T-helper 22 cell (primary cell): ENCODE measurements at places on chromosomes 1 and 21.

GRCh38 chr1:10975567-10976326 lies 36.7 kb upstream of the TARDBP start:
- no peak for DNase-seq

DNA sequence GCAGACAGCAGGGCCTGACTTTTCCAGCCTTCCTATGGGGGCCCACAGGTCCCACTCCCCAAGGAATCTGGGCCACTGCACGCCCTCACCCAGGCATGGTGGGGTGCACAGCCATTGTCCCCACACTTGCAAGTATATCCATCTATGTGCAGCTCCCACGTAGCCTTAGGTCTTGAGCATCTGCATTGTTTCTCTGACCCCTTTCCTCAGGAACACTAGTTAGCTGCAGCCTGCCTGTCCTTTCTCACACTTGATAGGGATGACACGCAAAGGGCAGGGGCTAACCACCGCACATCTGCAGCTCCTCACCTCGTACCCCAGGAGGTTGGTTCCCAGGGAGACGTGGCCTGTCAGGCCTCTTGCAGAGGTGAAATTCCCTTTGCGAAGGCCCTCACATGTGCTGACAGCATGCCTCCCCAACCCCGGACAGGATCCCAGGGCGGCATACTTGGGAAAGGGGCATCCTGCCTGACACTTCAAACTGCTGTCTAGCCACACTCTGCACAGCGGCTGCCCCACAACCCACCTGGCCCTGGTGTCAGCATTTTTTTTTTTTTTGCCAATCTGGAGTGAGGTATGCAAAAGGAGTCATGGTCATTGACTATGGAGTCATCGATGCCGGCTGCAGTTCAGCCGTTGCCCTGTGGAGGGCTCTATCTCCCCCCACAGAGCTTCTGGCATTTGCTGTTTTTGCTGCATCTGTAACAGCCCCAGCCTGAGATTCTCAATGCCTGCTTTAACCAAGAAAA lies 5.0 kb downstream of the JMJD4 start:
- DNase-seq = no peak

DNA sequence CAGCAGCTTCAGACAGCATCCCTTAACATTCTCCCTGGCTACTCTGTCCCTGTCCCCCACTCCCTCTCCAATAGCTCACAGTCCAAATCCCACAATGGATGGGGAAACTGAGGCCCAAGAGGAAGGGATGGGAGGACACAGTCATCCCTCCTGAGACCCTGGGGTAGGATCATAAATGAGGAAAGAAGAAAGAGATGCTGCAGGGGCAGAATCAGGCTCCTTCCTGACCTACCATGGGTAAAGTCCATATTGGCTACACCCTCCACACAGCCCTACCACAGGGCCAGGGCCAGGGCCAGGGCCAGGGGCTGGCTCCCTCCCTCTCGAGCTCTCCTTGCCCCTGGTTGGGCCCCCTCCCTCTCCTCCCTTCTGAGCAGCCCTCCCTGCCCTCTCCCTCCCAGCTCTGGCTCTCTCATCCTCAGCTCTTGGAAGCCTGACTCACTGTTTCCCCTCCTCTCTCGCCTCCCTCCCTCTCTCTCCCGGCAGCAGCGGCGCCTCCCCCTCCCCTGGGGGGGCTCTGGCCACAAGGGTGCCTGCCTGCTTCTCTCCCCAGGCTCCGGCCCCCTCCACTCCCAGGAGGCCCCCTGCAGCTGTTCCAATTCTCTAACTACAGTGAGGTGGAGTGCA lies 4.9 kb downstream of the AHDC1 start:
- no peak for DNase-seq

- no peak for DNase-seq
Observed at GRCh38 chr1:26281091-26281958, 1.4 kb downstream of the SH3BGRL3 start.

GRCh38 chr1:3063379-3064295 lies 5.4 kb upstream of the PRDM16 start:
- no peak for DNase-seq

DNA sequence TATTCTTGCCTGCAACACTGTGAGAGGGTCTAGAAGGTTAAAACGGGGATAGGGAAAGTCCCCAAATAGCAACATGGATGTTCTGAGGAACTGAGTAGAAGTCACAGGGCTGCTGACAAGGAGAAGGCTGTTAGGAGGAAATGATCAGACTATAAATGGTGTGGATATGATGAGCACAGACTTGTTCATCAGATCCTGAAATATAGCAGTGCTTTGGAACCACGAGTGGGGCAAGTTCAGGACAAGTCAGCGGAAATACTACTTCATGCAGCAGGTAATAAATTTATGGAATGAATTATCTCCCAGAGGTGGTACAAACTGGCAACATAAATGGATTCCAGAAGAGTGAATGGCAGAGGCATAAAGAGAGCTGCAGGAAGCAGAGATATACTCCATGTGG lies 3.2 kb upstream of the KIAA0040 start:
- DNase-seq = no peak

- DNase-seq = no peak
Observed at GRCh38 chr1:21308847-21309652, 18.8 kb upstream of the ECE1 start.

DNA sequence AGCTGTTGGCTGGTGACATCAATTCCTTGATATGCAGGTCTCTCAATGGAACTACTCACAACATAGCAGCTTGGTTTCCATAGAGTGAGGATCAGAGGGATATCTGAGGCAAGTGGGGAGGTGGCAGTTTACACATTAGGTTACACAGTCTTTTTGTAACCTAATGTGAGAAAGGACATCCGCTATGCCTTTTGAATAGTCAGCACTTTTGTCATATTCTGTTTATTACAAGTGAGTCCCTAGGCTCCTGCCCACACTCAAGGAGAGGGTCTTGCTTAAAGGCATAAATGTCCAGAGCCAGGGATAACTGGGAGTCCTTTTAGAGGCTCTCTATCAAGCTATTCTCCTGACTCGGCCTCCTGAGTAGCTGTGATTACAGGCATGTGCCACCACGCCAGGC lies 104.2 kb downstream of the KCNK1 start:
- DNase-seq = no peak

GRCh38 chr1:187491082-187491720 lies 662.5 kb downstream of the PLA2G4A start:
- DNase-seq = no peak

DNA sequence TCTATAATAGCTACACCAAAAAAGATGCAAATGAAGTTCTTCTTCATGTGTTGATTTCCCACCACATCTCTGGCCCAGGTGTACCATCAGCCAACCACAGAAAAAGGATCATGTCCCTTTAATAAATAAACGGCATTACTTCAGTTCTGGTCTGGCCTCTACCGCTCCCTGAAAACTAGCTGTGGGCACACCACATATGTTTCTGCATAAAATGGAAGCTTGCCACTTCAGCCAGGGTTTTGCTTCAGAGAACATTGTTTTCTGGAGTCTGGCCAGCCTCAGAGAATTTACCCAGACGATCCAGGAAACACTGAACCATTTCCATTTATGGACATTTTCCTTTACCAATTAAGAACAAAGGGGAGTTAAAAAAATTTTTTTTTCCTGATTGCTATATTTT lies 5.8 kb upstream of the LAMC2 start:
- DNase-seq = no peak

GRCh38 chr1:3423245-3423829 lies 31.1 kb upstream of the ARHGEF16 start:
- no peak for DNase-seq

DNA sequence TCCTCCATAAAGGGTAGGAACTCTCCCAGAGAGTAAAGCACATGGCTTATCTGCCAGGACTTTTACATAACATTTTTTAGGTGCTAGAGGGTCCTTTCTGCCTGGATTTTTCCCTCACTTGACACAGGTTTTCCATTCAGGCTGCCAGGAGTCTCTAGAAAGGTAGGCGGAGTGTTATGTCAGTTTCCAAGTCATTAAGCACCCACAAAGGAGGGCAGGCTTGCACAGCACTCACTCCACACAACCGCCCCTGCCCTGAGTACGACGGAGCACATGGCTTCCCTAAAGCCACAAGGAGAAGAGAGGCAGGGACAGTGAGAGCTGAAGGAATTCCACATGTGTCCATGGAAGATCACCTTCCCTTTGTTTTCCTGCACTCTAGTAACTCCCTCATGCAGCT lies 55.7 kb downstream of the CAPZB start:
- no peak for DNase-seq

- DNase-seq = no peak
Observed at GRCh38 chr1:36513676-36514473, 31.2 kb upstream of the CSF3R start.

DNA sequence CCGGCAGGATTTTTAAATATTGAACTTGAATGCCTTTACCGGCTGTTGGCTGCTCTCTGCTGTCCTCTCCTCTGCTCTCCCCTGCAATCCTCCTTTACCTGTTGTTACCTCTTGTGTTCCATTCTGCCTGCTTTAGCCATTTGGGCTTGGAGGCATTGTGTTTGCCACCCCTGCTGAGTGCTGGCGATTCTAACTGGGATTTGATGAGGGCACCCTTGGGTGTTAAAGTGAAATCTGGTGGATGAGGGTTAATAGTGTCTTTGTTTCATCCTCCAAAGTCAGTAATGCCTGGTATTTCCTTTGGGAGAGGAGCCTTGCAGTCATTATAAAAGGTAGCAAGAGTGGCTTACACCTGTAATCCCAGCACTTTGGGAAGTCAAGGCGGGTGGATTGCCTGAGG lies 9.9 kb downstream of the SZRD1 start:
- DNase-seq = no peak

- DNase-seq = no peak
Observed at GRCh38 chr1:162590686-162591085, 29.2 kb downstream of the UAP1 start.

- no peak for DNase-seq
Observed at GRCh38 chr1:231036416-231036815, 3.6 kb downstream of the FAM89A start.

DNA sequence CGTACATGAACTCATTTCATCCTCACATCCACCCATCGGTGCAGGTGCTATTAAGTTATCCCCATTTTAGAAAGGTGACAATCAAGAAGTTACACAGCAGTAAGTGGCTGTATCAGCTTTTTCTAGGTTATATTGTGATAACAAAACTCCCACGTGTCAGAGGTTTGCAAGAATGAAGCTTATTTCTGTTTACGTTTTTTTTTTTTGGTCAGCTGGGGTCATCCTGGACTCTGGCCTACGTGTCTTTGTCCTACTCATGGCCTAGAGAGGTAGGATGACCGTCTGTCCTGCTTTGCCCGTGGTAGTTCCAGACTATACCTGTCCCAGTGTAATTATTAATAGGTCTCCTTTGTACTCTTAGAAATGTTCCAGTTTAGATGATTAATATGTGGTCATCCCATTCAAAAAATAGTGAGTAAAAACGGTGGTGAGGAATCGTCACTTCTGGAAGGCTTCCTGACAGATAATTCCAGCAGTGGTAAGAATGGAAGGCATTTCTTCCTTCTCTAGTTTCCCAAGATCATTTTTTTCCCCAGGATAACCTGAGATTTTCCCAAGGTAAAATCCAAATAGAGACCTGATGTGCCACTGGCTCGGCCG lies 64.2 kb upstream of the KIF26B start:
- no peak for DNase-seq

GRCh38 chr1:109210058-109210457 lies 3.7 kb upstream of the SARS1 start:
- no peak for DNase-seq

- DNase-seq = no peak
Observed at GRCh38 chr1:68174738-68175113, 57.6 kb downstream of the WLS start.

DNA sequence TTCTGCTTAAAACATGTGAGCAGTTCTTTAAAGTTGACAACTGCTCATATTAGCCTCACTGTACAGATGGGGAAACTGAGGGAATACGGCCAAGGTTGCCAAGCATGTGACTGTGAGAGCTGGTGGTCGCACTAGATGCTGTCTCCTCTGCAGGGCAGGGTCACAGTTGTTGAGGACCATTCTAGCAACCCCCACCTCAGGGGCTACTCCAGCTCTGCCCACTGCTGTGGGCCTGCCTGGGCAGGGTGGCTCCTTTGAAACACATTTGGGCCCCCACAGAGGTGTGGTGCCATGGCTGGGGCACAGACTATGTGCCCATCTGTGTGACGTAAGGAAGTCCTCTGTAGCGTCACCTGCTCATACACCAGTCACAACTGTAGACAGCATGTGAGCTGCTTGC lies 779 bp downstream of the THEM5 start:
- DNase-seq = no peak

- DNase-seq = no peak
Observed at GRCh38 chr1:180251526-180252305, 21.7 kb downstream of the LHX4 start.

GRCh38 chr1:111649227-111649626 lies 29.6 kb downstream of the RAP1A start:
- no peak for DNase-seq

DNA sequence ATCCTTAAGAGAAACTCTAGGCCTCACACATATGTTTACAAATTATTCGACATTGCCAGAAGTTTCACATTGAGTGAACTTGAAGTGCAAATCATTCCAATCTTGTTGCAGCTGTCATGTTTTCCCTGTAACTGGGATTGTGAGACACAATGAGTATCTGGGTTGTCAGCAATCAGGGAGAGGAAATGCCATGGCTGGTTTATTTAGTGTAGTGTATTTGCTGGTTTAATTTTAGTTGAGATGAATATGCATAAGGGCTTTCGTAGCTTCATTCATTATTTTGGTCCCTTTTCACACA lies 54.2 kb upstream of the USP1 start:
- no peak for DNase-seq

- no peak for DNase-seq
Observed at GRCh38 chr1:117573386-117574023, 32.3 kb upstream of the TENT5C start.

- no peak for DNase-seq
Observed at GRCh38 chr1:10673109-10673711, 123.2 kb downstream of the CASZ1 start.

- no peak for DNase-seq
Observed at GRCh38 chr1:119308130-119308700, 60.4 kb upstream of the HAO2 start.

DNA sequence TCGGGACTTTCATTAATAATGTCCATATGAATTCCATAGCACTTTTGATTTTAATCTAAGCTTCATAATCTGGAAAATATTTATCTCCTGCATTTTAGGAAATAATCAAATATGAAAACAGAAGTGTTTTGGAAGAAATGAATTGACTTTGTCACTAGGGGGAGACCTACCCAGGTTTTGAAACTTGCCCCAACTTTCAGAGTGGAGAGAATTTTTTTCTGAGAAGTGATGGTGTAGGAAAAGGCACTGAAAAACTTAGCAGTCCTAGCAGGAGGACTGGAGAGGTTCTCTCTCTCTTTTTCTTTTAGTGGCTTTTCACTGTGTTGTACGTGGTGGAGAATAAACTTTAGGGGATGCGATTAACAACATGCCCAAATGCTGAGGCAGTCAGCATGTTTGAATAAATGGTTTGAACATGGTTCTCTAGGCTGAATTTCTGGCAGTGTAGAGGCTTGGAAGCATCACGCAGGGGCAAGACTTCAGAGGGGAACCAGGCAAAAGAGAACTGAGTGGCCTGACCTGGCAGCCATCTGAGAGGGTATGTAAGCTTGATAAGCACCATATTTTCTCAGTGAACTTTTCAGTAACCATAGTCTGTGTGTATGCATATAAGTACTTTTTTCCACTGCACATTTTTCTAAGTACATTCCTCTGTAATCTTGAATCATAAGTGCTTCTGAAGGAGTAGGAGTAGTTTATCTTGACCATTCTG lies 68.3 kb upstream of the NEK7 start:
- DNase-seq = no peak
